ENCODE measurements at places on chromosomes 5 and 9. TPM values are rescaled to one million over a fixed set of nuclear protein-coding genes. Genes with fewer than 3 reads are reported as not detected.

- H3K4me3 ChIP-seq = no peak overlapping the region
- no peak for DNase-seq
- H3K27ac ChIP-seq = no peak overlapping the region
- no peaks in the 10 kb centered on the region for H3K27me3 ChIP-seq
- peaks cover 4% of the 10 kb centered on the region for H3K4me1 ChIP-seq
- no peaks in the 10 kb centered on the region for H3K36me3 ChIP-seq
These were observed 58.4 kb downstream of the ARL15 start for GRCh38 chr5:54251981-54252380.

DNA sequence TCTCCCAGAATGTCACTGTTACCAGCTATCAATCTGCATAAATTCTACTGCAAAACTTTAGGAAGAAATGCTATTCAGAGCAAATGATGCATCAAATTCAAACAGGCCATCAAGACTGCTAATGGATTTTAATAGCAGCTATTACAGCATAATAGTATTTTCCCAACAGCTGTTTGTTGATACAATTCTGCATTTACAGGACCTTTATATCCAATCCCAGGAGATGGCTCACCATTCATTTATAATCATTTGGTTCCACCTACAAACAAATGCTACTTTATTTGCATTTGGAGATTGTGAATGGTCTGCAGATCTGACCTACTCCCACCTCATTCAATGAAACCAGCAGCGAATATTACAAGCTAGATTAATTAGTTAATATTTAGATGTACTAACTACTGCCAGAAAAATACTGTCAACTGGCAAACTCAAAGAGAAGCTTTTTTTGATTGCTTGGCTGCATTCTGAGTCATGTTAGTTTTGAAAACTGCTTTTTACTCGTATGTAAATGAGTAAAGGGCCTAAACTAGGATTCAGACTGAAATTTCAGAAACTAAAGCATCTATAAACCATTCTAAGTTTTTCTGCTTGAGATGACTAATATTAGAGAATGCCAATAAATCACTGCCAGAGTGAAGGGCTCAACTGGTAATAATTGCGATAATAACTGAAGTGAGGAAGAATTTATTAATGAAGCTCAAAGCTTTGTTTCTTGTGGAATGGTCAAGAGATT is 7.1 kb upstream of the PCA3 start:
- no peak overlapping the region for H3K4me3 ChIP-seq
- H3K27ac ChIP-seq = no peak overlapping the region
- H3K36me3 ChIP-seq = no peaks in the 10 kb centered on the region

DNA sequence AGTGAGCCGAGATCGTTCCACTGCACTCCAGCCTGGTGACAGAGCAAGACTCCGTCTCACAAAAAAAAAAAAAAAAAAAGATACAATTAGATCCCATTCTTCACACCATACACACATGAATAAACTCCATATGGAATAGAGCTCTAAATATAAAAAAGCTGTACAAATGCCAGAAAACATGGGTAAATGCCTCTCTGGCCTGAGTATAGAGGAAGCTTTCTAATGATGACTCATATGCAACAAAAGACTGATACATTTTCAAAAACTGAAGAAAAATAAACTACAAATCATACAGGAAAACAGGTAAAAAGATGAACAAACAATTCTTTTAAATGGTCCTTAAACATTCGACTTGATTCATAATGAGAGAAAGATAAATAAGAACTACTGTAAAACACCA is 8.6 kb downstream of the ZFP62 start:
- H3K4me1 ChIP-seq = no peaks in the 10 kb centered on the region
- no peak overlapping the region for H3K27ac ChIP-seq
- H3K4me3 ChIP-seq = no peak overlapping the region
- H3K36me3 ChIP-seq = peaks cover 75% of the 10 kb centered on the region
- H3K27me3 ChIP-seq = no peaks in the 10 kb centered on the region

- H3K4me3 ChIP-seq = no peak overlapping the region
- no peak for DNase-seq
- no peak overlapping the region for H3K27ac ChIP-seq
- H3K27me3 ChIP-seq = no peaks in the 10 kb centered on the region
These were observed 268.1 kb downstream of the FSTL4 start for GRCh38 chr5:133344266-133344665.

DNA sequence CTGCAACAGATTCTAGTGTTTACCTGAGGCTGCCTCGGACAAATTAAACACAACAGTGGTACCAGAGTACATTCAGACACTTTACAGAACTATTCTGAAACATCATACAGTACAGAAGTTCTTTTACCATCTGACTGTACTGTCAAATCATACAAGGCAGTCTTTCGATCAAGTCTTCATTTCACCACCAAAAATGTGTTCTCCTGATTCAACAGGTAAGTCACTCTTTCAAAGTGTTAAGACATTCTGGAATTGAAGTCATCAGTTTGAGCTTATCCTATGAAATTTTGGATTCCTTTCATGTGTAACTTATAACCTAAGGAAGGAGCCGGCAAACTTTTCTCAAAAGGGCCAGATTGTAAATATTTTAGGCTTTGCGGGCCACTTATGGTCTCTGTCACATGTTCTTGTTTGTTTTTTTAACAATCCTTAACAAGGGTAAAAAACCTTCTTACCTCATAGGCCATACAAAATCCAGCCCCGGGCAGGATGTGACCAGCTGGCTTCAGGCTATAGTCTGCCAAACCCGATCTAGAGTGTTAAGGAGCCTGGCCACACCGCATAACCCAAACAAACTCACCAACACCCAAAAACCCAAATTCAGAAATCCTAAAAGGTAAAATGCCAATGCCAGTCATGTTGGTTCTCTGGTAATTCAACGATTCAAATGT is 151.6 kb downstream of the DENND1A start:
- no peak overlapping the region for H3K27ac ChIP-seq
- H3K4me1 ChIP-seq = peaks cover 27% of the 10 kb centered on the region
- H3K27me3 ChIP-seq = peaks cover 2% of the 10 kb centered on the region
- H3K36me3 ChIP-seq = no peaks in the 10 kb centered on the region

DNA sequence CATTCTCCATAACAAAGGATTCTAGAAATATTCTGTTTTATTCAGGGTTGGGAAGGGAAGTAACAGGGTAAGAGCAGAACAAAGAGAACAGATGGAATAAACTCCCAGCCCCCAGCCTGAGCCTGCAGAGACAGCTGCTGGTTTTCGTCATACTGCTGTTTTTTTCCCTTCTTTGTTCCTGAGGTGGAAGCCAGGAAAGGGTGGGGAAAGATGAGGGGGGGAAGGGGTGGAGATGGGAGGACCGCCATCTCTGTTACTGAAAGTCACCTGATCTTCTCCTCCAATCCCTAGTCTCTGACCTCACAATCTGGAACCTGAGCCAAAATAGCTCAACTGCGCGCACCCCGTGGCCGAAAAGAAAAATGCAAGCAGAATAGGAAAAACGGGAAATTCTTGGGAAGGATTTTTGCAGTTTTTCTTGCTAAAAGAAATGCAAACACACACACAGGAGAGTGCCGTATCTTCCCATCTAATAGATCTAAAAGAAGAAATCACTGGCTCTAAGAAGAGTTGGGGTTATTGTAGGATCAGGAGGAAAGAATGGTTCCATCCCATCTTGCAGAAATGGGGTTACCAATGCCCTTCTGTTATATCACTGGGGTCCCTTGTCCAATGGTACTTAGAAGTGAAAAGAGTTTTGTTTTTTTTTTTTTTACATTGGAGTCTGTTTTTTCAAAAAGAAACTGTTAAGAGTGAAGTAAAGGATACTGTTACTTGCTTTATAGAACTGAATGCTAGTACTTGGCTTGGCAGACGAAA is 57.9 kb downstream of the DIAPH1 start:
- peaks cover 42% of the 10 kb centered on the region for H3K4me1 ChIP-seq
- no peaks in the 10 kb centered on the region for H3K27me3 ChIP-seq
- H3K36me3 ChIP-seq = peaks cover 31% of the 10 kb centered on the region

DNA sequence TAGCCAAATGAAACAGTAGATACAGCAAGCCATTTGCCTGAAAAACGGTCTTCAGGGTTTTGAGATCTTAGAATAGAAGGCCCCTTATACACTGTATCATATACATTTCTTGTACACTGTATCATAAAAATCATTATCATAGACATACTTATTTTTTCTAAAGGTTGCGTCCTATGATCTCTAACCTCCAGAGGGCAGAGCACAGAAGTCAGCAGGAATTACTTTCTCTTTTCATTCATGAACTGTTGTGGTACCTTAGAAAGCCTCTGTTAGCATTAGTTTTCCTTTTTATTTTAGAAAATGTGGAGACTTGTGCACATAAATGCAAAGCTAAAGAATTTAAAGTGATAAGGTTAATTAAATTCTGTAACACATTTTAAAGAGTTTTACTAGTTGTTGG is 115.4 kb downstream of the OXCT1 start:
- H3K4me3 ChIP-seq = no peak overlapping the region
- H3K27ac ChIP-seq = no peak overlapping the region
- H3K4me1 ChIP-seq = peaks cover 4% of the 10 kb centered on the region

DNA sequence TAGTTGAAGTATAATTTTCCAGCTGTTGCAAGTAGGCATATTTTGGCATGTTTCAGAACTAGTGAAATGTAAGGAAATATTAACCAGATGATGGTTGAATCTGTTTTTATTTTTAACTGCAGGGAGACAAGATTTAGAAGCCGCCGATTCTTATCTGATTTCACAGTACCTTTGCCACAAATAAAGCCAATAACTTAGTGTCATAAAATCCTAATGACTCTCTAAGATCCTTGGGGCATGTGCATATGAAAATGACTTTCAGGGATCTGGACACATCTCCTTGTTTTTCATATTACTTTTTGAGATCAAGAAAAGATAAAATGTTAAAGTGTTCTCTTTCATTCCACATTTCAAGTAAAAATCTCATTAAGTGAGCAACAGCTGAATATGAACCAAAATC is 125.8 kb upstream of the CNTLN start:
- no peak overlapping the region for H3K27ac ChIP-seq
- DNase-seq = no peak
- H3K36me3 ChIP-seq = no peaks in the 10 kb centered on the region
- no peak overlapping the region for H3K4me3 ChIP-seq
- peaks cover 8% of the 10 kb centered on the region for H3K4me1 ChIP-seq

FGF1 gene
- total RNA-seq = not detected

All from neural crest cell (in vitro differentiated cells).